ENCODE measurements at places on chromosomes 7 and 10.
A peak's percentile ranks its signal among the peaks of the same experiment; 100 is the strongest.

GRCh38 chr7:117896339-117896738, 23.1 kb upstream of the CTTNBP2 start:
- no peak for DNase-seq

DNA sequence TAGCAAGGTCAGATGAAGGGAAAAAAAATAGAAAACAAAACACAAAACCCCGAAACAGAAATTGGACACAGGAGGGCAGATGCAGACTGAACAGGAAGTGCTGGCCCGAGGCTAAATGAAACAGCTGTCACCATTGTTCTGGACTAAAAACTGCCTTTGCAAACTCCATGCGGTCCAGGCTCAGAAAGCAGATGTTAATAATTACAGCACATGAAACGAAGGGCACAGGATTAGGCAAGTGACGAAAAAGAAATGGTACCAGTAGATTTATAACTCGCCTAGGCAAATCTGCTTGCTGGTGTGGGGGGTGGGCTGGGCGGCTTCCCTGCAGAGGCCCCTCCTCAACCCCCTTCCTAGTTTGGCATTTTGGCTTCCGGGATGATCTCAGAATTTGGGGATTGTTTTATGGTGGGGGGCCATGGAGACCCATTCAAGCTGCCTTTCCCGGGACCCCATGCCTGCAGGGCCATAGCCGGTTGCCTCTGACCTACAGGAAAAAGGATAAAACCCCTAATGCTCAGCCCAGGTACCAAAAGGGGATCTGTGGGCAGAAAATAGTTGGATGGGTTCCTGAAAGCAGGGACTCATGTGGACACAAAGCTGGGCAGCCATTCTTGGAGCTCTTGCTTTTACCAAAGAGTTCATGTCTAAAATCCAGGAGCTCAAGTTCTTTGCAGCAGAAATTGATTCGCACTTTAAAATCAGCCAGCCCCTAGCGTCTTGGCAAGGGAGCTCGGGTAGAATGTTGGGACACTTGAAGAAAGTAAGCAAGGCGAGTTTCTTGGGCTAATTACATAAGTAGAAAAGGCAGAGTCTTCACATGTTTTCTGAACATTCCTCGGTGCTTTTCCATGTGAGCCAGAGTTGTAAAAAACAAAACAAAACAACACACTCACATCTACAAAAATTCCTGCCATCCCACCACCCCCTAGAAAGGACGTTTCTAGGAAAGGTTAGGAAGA, 39.0 kb upstream of the EMX2 start:
- no peak for DNase-seq

DNA sequence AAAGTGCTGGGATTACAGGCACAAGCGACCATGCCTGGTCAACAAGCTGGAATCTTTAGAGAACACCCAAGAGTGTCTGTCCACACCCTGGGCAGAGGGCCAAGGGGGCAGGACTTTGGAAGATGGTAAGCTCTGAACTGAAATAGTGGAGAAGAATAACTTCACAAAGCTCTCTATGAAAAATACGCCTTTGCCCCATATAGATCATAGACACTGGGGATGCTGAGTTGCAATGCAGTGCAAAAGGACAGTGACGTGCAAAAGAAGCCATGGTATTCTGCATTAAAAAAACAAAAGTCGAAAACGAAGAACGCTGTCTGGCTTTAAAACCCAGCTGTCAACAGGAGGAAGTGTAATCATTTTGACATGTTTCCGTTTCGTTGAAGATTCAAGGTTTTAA, 353.6 kb downstream of the CALN1 start:
- DNase-seq: peak; percentile 27

- peak; percentile 57 for DNase-seq
Observed at GRCh38 chr10:3729397-3729976, 55.5 kb downstream of the KLF6 start.

- DNase-seq: peak; percentile 45
Observed at GRCh38 chr10:28400176-28400575, 97.3 kb upstream of the MPP7 start.

DNA sequence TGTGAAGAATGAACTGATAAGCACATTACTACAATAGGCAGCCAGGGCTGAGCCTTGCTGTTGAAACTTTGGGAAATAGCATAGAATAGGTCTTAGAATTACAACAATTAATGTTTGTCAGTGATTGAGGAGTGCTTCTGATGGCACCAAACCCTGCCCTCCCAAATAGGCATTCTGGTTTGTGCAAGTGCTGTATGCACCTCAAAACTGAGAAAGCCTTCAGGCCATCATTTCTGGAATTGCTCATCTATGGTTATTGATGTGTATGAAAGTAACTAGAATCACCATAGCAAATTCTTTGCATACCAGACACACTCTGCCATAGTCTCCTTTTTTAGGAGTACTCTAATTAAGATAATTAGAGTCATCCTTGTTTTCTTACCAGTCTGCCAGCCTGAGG, 585.0 kb upstream of the MBL2 start:
- DNase-seq: no peak

DNA sequence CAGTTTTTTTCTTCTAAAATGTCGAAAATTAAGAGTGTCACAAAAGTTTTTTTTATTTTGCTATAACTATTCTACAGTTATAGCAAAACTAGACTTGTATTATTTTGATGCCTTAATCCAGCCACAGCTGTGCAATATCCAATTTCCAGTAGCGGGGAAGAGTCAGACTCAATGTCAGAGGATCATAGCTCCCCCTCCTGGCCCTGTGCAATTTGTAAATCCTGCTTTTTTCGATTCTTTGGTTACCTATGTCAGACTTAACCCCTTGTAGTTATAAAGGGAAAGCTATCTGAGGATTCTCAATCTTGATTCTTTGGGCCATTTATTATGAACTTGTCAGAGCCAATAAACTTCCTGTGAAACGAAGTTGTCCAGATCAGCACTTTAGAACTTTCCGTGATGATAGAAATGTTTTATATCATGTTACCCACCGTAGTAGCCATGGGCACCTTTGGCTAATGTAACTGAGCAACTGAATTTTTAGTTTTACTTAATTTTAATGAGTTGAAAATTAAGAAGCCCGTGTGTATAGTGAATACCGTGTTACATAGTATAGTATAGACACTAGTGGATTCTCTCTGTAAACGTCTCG, 87.7 kb upstream of the PRKCQ start:
- peak; percentile 38 for DNase-seq

DNA sequence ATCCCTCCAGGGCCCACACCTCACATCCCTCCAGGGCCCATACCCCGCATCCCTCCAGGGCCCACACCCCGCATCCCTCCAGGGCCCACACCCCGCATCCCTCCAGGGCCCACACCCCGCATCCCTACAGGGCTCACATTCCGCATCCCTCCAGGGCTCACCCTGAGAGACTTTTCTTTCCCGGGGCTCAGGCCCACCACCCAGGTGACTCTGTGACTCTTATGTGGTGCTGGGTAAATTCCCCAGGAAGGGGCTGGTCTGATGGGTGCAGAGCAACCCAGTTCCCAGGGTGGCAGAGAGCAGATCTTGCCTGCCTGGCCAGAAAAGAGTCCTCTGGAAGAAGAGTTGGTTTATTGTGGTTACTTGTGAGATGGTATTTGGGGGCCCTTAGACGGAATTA, 290.7 kb downstream of the TCERG1L start:
- no peak for DNase-seq

- DNase-seq: no peak
Observed at GRCh38 chr10:52750629-52751028, 22.0 kb downstream of the MBL2 start.

- DNase-seq: no peak
Observed at GRCh38 chr10:62015994-62016393, 114.5 kb downstream of the ARID5B start.

DNA sequence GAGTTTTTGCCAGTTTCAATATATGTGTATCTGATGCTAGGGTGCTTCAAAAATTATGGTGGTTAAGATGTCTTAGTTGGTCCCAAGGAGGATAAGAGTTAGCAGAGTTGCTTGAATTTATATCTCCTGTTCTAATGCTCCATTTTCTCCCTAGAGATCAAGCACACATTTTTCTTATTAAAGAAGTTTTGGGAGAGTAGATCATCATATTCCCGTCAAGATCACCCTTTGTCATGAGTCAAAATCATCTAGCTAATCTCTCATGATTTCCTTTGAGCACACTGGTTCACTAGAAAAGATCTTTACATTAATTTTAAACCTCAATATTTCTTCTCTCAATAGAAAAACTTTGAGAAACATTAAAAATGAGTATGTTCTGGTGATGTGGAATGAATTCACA, 429.9 kb upstream of the SEMA3A start:
- DNase-seq: no peak

DNA sequence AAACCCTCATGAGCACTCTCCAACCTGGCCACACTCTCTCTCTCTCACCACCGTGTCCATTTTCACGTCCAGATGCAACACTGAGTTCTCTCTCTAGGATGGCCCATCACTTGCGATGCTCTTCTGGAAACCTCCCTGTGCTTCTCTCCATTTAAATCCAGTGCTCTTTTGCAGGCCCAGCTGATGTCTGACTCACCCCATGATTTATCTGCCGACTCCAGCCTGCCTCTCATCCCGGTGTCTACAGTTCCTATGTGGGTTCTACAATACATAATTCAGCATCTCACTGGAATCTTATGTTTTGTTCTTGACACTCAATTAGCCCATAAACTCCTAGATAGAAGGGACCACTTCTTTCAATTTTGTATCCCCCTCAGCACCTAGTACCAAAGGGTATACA, 5.0 kb downstream of the TPK1 start:
- DNase-seq: no peak

- no peak for DNase-seq
Observed at GRCh38 chr10:64191286-64191685, 670.1 kb downstream of the REEP3 start.

DNA sequence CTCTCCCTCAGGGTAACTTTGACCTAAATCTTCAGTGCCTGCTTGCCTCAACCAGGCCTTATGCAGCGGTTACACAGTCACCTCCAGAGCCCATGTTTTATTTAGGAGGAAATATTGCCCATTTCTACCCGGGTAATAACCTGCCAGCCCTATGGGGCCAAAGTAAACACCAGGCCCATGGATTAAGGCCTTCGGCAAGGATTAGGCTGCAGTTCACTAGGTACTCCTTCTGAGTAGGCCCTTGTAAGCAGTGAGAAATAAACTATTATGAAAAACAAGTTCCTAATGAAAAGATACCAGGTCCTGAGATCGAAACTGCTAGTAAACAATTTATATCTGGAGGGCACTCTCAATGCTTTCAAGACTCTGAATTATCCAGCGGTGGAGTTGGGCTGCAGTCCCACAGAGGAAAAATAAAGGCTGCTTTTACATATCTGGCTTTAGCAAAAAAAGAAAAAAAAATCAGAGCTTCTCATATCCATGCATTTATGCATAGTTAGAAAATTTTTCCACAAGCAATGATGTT, 3.7 kb upstream of the HOXA10 start:
- no peak for DNase-seq

- DNase-seq: no peak
Observed at GRCh38 chr7:106012935-106013439, 49.9 kb downstream of the CDHR3 start.

DNA sequence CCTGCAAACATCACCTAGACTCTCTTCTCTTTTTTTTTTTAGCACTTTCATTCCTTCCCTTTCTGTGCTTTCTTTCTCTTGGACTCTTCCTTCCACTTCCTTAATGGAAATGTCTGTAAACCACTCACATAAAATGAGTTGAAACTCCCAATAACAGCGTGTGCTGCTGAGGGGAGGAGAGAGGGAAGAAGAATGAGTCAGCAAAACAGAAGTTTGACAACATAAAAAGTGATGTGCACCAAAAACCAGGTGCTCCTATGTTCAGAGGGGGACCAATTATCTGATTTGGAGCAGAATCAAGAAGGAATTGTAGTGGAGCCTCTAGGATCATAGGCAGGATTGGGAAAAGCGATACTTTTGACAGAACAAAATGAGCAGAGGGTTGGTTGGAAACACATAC, 712.1 kb upstream of the IGFBP3 start:
- DNase-seq: no peak

- DNase-seq: peak; percentile 42
Observed at GRCh38 chr7:114940220-114940619, 18.3 kb downstream of the MDFIC start.

DNA sequence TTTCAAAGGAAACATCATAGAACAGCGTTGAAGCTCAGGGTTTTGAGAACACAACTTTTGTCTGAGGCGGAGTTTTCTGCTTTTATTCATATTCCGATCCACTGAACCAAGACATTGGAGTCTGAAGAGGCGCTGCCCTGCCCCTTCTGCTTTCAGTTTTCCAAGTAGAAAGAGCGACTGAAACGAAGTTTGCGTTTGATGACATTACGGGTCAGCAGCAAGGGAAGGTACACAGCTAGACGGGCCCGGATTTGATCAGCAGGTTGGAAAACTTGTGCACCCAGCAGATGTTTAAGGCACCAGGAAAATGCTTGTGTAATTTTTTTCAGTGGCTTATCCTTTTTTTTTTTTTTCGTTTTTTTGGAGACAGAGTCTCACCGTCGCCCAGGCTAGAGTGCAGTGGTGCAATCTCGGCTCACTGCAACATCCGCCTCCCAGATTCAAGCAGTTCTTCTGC, 720 bp downstream of the SUN1 start:
- DNase-seq: no peak

GRCh38 chr7:81433692-81434331, 336.0 kb downstream of the HGF start:
- no peak for DNase-seq

DNA sequence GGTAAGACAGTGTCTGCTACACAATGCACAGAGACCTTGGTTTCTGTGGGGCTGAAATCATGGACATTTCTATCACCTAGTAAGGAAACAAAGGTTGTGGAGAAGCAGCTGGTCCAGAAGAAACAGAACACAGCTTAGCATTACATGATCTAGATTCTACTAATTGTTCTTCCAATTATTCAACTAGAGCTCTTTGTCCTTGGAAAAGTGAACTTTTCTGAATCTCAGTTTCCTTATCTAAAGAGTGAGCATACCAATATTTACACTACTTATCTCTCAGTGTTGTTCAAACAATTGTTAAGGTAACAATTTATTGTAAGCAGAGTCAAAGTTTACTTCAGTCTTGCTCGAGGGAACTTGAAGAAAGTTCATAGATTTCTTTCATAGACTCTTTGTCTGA, 42.3 kb upstream of the TRIM24 start:
- no peak for DNase-seq

DNA sequence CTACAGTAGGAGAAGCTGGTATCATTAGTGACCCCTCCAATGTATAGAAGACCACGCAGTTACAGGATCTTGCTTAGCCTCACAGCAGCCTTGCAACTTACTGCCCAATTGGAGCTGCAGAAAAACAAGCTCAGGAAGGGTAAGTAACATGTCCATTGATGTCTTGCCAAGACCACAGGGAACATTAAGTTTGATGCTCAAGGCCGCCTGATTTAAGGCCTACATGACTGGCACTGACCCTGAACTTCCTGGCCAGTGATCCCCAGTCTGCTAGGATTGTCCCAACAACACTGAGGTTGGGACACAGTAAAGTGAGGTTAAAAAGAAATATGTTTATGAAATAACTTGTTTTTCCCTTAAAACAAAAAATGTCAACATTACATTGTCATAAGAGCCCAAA, 6.8 kb upstream of the GDF2 start:
- DNase-seq: no peak

All from inflammatory macrophage treated with lipopolysaccharide for 4 hours (primary cell).